Inflammatory macrophage treated with lipopolysaccharide for 1 hour (primary cell): ENCODE measurements at places on chromosomes 11 and 22.

DNA sequence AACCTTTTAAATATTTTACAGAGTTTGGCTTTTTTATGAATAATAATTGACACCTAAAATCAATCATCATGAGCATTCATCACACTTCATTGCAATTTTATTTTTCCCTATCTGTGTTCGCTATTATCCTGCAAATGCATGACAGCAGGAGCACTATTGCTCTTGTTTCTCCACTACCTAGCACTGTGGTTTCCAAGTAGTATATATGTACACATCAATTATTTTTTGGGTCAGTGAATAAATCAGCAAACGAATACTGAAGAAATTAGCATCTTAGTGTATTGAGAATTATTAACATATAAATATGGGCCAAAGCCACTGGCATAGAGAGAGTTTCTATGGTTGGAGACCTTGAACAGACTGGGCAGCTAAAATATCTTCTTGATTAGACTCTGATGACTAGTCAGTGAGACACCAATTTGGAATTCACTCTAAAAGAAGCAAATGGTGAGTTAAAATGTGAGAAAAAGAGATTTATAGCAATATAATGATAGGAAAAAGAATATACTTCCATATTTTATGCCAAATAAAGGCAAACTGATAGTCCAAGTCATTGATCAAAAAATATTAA is 731.1 kb upstream of the LUZP2 start:
- DNase-seq = no peak

GRCh38 chr11:121553806-121554205 is 101.0 kb upstream of the SORL1-AS1 start:
- DNase-seq = no peak

DNA sequence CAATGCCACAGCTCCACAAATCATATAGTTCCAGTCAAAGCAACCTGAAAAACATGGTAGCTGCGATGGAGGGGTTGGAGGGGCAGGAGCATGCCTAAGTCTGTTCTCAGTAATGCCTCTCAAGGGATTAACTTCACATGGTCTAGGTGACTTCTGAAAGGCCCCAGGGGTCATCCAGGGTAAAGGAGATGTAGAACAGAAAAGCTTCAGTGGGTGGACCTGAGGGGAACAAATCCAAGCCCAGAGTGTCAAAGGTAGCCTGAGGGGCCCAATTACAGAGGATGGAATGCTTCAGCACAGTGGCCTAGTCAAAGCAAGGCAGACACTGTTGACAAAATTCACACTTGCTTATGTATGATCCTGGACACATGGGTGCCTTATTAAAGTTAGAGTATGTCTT is 23.3 kb downstream of the OR4D9 start:
- DNase-seq = no peak

- DNase-seq = no peak
Measured at GRCh38 chr22:40175611-40176244, 2.0 kb upstream of the TNRC6B start.

DNA sequence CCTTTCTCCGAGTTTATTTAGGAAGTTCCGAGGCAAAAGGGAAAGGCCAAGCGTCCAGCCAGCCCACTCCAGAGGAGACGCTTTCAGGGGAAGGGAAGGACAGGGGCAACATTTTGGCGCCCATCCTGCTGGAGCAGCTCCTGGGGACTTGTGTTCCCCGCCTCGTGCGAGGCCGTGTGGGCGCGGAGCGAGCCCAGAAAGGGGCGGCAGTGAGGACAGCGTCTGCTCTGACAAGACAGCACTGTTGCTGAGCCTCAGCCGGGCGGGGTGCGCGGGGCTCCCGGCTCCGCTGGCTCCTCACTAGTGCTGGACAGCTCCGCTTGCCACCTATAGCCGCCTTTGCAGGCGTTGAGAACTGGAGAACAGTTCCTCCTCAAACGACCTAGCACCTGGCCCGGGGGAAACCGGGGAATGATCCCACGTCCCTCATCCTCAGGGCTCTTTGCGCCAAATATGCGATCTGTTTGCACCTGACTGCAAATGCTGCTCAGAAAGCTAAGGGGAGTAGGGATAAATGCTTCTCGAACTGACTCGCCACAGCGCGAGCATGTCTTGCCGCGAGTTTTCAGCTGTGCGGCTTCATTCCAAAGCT is 722 bp upstream of the GUCY1A2 start:
- DNase-seq = no peak

GRCh38 chr11:118398791-118399559 is 2.4 kb upstream of the ATP5MG start:
- DNase-seq = no peak

DNA sequence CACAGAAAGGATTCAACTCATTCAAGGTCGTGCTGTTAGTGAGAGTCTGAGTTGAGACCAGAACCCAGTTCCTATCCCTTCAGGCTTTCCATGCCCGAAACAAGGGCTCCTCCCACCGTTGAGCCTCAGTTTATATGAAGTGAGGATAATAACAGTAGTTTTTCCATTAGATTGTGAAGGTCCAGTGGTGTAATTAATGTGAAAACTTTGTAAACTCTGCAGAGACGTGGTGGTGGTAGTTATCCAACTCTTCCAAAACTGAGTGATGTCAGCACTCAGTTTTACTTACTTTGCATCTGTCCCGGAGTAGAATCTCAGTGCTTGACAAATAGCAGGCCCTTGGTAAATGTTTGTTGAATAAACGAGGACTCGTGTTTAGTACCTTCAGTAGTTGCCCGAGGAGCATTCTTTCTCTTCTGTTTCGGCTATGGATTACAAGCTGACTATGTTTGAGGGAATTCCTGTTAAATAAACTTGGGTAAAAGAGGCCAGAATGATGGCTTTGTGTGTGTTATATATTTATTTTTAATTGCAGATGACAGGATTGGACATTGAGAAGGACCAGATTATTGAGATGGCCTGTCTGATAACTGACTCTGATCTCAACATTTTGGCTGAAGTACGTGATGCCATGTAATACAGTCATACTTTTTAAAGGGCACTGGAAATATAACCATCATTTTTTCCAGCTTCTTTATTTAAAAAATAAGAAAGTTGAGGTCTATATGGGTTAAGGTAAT is 1.0 kb downstream of the REXO2 start:
- no peak for DNase-seq

GRCh38 chr11:96037405-96037949 is 113.6 kb upstream of the MTMR2 start:
- no peak for DNase-seq

GRCh38 chr11:17898782-17899181 is 114.1 kb downstream of the SERGEF start:
- no peak for DNase-seq

GRCh38 chr11:132358573-132358953 is 988.1 kb downstream of the NTM start:
- no peak for DNase-seq

GRCh38 chr22:22619765-22620414 is 24.5 kb upstream of the GGTLC2 start:
- DNase-seq = no peak

DNA sequence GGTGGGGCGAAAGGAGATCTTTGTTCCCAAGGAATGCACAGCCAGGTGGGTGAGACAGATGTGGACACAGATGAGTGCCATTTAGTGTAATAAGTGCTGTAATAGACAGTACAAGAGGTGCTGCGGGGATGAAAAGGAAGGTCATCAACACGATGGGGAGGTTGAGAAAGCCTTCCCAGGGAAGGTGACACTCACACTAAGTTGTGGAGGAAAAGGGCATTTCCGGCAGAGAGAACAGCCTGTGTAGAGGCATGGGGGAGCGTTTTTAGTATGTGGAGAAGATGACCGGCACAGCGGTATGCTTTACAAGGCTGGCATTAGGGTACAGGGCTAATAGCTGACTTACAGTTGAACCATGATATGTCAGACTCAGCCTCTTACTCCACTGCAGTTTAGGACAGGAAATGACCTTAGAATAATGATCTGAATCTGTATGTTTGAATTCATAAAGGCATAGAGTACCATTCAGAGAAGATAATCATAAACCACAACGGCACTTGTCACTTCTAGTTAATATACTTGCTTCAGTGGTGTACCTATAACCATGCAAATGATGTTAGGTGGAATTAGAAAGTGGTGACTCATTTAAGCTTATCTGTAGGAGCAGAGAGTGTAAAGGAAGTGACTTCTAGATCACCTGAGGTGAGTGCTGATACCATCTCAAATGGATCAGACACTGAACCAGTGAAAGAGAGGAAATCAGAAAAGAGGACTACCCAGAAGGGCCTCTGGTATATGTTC is 60.6 kb downstream of the FAM83F start:
- no peak for DNase-seq

DNA sequence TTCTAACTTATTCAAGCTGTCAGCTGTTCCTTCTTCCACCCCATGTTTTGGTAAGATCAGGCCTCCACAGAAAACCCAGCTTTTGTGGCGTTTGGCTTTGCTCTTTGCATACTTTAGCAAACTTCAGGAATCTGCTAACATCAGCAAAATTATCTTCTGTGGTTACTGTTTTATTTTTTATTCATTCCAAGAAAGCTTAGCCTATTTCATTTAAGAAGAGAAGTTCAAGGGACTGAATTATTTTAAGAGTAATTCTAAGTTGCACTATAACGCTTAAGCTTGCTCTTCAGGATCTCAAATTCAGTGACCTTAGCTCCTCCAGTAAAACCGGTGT is 1.1 kb downstream of the JHY start:
- DNase-seq = no peak

DNA sequence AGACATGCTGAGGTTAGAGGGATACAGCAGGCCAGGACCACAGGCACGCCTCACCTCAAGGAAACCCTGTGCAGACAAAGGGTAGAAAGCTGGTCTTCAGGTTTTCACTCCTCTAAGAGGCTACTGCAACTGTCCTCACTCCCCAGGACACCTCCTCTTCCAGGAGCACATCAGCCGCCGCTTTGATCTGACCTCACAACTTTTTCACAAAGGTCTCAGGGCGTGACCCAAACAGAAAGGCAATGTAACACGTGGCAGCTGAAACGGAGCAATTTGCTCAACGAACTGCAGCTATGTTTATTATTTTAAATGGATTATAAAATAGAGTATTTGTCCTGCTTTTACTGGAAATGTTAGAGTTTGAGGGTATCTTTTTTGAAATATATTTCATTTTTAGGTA is 46.1 kb downstream of the LARGE1 start:
- DNase-seq = no peak

- peak; percentile 48 for DNase-seq
Measured at GRCh38 chr11:118415739-118416068, 14.3 kb downstream of the ATP5MG start.

DNA sequence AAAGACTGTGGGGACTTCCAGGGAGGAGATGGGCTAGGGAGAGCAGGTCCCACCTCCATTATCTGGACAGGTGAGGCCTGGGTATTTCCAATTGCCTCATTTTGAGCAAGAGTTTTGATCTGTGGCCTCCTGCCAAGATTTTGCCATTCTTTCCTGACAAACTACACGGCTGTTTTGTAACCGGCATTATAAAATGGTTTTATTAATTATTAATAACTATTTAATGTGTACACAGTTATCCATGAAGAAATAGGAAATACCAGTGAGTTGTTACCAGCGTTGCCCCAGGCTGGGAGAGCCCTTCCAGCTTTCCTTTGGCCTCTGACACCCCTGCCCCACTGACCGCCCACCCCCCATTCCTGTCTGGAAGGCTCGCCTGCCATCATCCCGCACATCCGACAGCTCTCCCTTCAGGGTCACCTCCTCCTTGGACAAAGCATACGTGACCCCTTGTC is 14.9 kb upstream of the SEC14L3 start:
- DNase-seq = no peak

- no peak for DNase-seq
Measured at GRCh38 chr22:32661737-32662586, 139.5 kb upstream of the TIMP3 start.

- no peak for DNase-seq
Measured at GRCh38 chr11:66734215-66734614, 5.2 kb upstream of the SPTBN2 start.

DNA sequence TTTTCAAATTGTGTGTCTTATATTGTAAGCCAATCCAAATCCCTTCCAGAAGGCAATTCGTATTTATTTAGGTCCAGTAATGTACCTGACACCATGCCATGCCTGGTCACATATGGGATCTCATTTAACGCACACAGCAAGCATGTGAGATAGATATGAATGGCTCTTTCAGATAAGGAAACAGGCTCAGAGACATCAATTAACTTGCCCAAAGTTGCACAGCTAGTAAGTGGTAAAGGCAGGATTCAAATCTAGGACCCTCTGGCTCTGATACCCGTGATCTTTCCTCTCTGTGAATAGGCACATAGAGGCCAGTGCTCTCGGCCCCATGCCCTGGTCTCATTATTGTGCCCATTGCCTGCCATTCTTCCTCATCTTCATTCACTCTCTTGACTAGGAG is 34.3 kb downstream of the KCNJ4 start:
- no peak for DNase-seq

GRCh38 chr11:113994077-113994954 is 19.4 kb downstream of the HTR3A start:
- no peak for DNase-seq

DNA sequence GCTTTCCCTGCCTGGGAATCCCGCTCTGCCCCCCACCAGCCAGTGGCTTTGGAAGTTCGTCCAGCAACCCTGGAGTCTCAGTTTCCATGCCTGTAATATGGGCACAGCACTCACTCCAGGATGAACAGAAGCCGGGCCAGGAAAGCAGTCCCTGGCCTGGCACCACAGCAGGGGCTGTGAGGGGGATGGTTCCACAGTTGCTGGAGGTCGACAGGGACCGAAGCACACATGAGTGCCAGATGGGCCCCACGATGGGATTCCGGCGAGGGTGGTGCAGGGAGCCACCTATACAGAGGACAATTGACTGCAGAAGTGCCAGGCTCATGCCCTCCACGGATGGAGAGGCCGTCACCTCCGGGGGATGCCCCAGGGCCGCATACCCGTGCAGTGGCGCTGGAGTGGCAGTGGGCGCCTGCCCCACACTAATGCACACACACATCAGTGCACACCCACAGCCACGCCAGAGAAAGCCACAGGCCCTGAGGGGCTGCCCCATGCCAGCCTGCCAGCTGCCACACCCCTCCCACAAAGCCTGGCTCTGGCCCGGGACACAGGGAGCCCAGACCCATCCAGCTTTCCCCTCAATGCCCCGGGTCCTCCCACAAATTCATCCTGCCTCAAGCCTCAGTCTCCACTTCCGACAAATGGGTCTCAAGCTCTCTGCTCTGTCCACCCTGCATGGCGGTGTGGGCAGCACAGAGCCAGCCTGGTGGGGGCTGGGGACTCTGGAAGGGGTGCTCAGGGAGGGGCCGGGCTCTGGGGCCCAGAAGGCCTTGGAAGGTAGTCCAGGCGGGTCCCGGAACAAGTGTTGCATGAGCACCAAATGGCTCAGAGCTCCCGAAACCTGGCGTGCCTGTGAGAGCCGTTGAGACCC is 9.7 kb downstream of the ASCL2 start:
- no peak for DNase-seq

DNA sequence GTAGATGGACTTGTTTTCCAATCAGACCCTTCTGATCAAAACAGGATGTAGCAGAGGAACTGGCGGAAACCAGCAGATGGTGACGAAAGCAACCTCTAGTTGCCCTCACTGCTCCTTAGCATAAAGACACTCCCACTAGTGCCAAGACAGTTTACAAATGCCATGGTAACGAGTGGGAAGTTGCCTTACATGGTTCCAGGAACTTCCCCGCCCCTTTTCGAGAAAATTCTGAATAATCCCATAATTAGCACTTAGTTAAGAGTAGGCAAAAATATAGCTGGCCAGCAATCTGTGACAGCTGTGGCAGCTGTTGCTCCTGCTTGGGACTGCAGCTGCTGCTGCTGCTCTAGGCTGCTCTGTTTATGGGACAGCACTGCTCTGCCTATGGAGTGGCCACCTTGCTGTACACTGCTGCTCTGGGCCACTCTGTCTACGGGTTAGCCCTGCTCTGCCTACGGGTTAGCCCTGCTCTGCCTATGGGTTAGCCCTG is 33.4 kb upstream of the SORL1 start:
- peak; percentile 92 for DNase-seq

- DNase-seq = no peak
Measured at GRCh38 chr22:27226666-27227065, 569.3 kb downstream of the MIAT start.

GRCh38 chr22:46072981-46073682 is 77.2 kb upstream of the PPARA start:
- no peak for DNase-seq
